ENCODE measurements at places on chromosomes 1 and 21. TPM values are rescaled to one million over a fixed set of nuclear protein-coding genes. Genes with fewer than 3 reads are reported as not detected.

TNFRSF1B gene
- 4.5 TPM for total RNA-seq

ICOSLG gene
- total RNA-seq, result 1.5 TPM

ACTL8 gene
- total RNA-seq, result 0.07 TPM

TFF2 gene
- total RNA-seq, result not detected

PDZK1IP1 gene
- total RNA-seq, result 0.26 TPM

VWA1 gene
- total RNA-seq, result 8.8 TPM

NCMAP gene
- total RNA-seq, result not detected

LAMC1 gene
- 853 TPM for total RNA-seq

MORN1 gene
- total RNA-seq, result 20.0 TPM

RAB7B gene
- total RNA-seq, result 6.5 TPM

PLA2G2F gene
- not detected for total RNA-seq

RUNX3 gene
- total RNA-seq, result 0.36 TPM

BMP8B gene
- total RNA-seq, result not detected

TIAM1 gene
- total RNA-seq, result 2.8 TPM
